CD4-positive, alpha-beta T cell treated with Interleukin-21 for 1 hour (primary cell): ENCODE measurements at places on chromosomes 3 and 15.

GRCh38 chr3:100006570-100007271 is 107.6 kb downstream of the FILIP1L start:
- no peak for DNase-seq

DNA sequence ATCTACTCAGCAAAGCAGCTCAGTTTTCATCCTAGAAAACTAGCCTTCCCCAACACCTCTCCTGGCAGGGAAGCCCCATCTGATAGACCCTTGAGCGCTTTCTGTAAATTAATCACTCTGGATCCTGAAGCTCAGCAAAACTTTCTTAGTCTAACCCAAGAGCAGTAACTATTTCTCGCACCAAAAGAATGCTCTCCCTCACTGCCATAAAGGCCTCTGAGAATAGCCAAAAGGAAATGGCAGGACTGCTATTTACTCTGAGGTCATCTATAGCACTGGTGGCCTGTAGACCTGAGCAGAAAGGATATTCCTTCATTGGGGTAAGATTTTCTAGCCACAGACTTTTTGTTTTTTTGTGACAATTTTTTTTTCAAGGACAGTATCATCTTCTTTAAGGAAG is 345.8 kb upstream of the ADAMTS9 start:
- DNase-seq, result no peak

- no peak for DNase-seq
Measured at GRCh38 chr3:112908252-112908651, 61.6 kb upstream of the CD200R1L start.

- no peak for DNase-seq
Measured at GRCh38 chr15:91101608-91101920, 1.5 kb downstream of the SV2B start.

GRCh38 chr3:2898591-2899353 is 211.4 kb downstream of the IL5RA start:
- no peak for DNase-seq

GRCh38 chr3:84987706-84988504 is 29.1 kb downstream of the CADM2 start:
- DNase-seq, result no peak

DNA sequence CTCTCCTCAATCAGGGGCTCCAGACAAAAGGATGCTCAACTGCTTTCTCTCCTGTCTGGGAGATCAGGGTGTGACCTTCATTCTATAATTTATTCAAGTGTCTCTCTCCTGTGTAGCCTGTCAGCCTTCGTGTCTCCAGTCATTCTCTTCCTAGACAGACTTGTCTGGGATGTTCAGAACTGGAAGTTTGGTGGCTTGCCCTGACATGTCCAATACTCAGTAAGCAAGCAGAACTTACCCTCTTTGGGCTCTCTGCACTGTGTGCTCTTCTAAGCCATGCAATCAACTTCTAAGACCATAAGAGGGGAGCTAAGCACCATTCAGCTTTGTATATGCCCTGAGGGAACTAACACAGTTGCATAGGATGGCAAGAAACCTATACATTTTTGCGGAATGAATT is 14.1 kb downstream of the ACKR2 start:
- DNase-seq, result no peak

DNA sequence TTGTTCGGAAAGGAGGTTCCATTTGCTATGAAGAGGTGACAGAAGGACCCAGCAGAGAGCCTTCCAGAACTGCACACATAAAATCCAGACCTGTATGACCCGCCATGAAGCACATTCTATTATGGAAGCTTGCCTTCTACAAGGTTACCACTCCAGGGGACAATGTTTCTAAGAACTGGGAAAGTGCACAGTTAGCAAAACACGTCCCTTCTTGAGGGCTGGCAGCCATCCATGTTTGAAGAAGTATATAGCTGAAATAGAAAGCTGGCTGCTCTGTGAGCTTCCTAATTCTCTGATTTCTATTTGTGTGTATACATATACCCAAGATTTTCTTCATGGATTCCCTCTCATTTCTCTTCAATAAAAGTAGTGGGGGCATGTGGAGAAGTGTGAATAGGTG is 74.6 kb downstream of the CNTN3 start:
- no peak for DNase-seq

DNA sequence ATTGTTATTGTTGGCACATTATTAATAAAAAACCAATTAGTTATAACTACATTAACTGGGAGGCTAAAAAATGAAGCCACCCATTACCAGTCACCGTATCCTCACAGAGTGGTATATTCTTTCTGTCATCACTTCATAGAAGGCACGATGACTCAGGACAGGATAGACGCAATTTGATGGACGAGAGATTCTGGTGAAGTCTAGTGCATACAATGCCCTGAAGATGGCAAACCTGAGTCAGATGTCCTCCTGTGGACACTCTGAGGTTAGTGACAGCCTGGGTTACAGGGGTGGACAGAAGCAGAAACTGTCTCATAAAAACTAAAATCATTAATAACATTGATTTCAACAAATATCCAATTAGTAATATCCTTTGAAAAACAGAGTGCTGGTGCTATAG is 150.3 kb downstream of the SLC9A9 start:
- no peak for DNase-seq
